ENCODE measurements at places on chromosomes 6 and 20. TPM values are rescaled to one million over a fixed set of nuclear protein-coding genes. Genes with fewer than 3 reads are reported as not detected.

- DNase-seq, result peak; percentile 63
Observed at GRCh38 chr6:167676000-167676665, 150.6 kb upstream of the AFDN start.

DNA sequence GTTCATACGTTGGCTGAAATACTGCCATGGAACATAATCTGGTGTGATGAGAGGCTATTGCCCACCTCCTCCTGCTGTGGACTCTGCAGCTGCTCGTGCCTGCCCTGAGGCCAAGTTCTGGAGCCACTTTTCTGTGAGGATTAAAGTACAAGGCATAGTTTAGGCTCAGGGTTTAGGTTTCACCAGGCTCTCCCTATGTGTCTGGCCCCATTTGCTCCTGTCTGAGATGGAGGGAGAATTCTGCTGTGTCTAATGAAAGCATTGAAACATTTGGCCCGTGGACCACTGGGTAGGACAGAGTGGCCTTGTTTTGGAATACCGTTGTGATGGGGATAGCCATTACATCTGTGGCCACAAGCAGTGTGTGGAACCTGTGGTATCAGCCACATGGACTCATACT lies 5.9 kb downstream of the WRNIP1 start:
- DNase-seq, result no peak

- no peak for DNase-seq
Observed at GRCh38 chr20:20519269-20519668, 151.4 kb downstream of the INSM1 start.

- DNase-seq, result no peak
Observed at GRCh38 chr6:52373151-52373690, 11.3 kb downstream of the PAQR8 start.

DNA sequence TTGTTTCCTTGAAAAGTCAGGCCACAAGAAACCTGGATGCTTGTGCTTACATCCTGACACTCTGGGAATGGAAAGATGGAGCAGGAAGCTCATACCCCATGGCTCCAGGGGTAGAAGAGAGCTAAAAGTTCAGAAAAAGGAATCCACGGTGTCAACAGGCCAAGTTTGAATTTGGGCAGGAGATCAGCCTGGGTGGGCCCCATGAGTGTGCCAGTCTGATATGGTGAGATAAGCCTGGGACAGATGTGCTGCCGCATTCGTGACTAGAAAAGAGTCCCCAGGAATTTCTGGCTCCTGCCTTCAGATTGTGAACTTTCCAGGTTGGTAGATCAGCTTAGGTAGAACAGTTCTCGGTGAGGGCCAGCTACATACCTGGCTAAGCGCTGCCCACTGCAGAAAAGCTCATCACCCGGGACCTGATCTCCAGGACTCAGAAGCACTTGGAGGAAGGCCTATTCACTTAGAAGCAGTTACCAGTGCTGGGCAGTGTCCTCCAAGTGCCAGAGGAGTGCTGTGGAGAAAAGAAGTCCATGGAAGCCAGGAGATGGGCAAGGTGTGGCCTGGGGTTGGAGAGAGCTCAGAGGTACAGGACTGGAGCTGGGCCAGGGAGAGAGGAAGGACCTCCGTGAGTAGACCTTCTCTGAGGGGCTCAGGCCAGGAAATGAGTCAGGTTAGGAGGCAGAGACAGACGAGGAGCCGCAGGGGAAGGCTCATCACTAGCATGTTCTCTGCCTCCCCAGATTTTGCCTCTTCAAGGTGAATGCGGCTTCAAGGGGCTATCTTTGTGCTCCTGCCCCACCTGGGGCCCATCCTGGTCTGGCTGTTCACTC lies at the start of gene TSPO2:
TSPO2 (plus strand) TSS at position 242 of the 830 bp plus-strand sequence; CDS start at position 761, 519 bp downstream.
- no peak for DNase-seq

OR12D3 gene
- not detected for total RNA-seq

DNA sequence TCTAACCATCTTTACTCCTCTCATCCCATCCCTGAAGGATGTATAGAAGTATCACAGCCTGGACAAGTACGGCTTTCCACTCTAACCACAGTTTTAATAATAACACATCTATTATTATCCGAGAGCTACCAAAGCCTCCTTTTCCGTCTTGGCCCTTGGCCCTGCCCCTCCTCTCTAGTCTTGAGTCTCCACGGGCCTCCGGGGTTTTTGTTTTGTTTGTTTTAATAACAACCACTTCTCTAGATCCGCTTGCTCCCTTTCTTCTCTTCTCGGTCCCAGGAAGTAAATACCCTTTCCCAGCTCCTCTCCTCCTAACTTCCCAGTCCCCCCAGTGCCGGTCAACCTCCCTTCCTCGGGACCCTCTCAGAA lies 661 bp downstream of the LCA5 start:
- peak; percentile 57 for DNase-seq

DNA sequence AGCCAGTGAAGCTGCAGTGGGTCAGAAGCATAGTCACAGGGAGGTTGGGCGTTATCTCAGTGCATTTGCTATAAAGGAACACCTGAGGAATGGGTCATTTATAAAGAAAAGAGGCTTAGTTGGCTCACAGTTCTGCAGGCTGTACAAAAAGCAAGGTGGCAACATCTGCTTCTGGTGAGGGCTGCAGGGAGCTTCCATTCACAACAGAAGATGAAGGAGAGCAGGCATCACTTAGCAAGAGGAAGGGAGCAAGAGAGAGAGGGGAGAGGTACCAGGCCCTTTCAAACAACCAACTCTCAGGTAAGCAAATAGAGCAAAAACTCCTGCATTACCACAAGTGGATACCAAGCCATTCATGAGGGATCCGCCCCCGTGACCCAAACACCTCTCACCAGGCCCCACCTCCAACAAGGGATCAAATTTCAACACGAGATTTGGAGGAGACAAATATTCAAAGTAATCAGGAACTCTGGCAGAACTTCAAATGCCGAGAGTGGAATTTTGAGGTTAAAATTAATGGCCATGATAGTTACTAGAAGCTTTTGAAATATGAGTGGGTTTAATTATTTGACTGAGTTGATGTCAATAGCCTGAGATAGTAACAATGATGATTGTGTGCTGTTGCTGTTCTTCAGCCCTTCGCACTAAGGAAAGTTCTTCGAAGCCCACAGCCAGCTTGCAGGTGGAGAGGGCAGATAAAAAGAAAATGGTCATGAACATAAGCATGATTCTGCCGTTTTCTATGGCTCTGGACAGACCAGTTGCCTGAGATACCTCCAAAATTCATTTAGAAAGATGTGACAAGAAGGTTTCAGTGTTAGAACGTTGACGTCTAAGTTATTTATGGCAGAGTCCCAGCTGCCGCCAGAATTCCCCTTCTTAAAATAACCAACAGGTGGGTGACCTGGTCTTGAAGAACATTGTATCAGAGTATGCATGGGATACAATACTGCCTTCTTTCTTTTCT lies 55.3 kb upstream of the ADTRP start:
- no peak for DNase-seq

GRCh38 chr6:37316071-37316470 lies 37.7 kb upstream of the RNF8 start:
- DNase-seq, result no peak

CCN6 gene
- total RNA-seq, result not detected

DNA sequence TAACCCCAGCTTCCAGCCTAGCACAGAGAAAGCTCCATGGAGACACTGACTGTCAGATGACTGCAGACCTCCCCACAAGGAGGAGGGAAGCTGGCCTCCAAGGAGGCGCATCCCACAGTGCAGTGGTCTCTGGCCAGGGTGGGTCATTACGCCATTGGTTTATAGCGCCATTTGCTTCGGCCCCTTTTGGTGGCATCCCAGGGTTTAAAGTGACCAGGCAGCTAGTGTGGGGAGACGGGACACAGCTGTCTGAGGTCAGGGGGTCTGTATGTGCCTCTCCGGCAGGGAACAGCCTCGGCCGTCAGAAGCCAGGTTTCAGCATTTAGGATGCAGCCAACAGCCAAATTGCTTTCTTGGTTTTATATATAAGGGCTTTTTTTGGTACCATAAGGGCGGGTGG lies 15.8 kb upstream of the PMEPA1 start:
- no peak for DNase-seq

- no peak for DNase-seq
Observed at GRCh38 chr6:166620478-166621113, 6.5 kb downstream of the RPS6KA2 start.

POU3F2 gene
- total RNA-seq, result 0.03 TPM

DNA sequence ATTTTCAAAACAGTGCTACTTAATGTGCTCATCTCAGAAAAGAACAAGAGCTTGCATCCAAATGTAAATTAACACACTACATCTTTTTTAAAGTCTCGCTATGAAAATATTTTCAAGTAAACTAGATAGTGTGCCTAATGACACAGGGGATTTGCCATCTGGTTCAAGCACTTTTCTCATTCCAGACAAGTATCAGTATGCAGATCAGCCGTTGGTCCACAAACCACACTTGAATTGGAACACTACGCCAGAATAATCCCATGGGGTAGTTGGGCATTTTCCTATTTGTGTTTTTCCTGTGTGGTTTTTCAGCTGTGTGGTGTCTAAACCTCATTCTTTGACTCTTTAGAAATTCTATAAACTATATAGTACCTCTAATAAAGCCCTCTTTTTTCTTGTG lies 256.2 kb downstream of the EPHA7 start:
- no peak for DNase-seq

- DNase-seq, result no peak
Observed at GRCh38 chr6:161100072-161100471, 108.5 kb downstream of the MAP3K4 start.

DNA sequence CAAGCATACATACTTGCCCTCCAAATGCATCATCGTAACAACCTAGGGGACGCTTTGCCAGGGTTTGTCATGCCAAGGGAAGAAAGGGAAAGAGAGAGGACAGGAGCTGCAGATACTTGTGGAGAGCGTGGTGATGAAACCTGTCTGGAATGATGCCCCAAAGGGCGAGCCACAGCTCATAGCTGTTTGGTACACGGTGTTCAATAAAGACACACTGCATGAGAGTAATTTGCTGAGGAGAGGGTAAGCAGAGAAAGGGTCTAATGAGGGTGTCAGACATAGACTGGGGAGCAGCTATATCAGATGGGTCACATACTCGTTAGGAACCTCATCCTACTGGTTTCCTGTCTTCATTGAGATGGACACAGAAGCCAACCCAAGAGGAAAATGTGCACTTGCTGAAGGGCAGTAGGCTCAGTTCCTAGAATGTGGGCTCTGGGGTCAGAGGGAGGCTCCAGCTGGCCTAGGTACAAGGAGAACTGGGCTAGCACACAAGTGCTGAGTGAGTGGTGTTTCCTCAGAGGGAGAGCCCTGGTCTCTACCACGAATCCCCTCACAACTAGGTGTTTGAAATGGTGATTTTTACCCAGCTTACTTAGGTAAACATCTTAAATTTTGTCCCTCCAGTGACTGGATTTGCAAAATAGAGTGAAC lies 5.2 kb upstream of the FOXO3 start:
- peak; percentile 48 for DNase-seq

CYP21A2 gene
- total RNA-seq, result 10.3 TPM

TRIM40 gene
- not detected for total RNA-seq

GRCh38 chr6:40688214-40688761 lies 101.1 kb upstream of the LRFN2 start:
- DNase-seq, result no peak

ACTR5 gene
- 5.1 TPM for total RNA-seq

DNA sequence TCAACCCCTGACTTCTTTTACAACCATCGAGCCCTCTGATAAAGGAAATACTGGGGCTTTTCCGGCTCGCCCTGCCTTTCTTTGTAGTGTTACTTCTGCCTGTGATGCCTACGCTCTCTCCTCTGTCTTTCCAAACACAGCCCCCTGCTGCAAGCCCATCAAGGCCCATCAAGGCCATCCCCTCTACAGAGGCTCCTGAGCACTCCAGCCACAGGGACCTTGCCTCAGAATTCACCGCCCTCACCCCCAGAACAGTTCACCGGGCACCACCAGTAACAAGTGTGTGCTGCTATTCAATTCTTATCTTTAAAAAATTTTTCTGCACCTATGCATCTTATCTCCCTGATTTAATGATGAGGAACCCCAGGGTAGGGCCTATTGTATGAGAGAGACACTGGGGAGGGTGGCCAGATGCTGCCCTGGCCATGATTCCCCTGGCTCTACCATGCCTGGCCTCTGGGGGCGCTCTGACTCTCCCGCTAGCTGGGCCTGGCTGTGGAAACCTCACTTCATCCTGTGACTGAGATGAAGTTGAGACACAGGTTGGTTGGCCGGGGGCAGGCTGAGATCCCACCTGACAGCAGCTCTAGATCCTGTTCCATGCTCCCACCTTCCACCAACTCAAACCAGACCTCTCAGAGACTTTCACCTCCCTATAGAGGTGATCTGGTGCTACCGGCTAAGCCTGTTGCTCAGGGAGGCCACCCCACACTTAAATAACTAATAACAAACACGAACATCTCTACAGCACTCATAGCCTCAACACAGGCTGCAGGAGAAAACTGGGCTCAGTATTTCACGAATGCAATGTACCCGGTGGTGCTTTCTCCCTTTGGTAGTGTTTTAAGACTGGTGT lies 19.2 kb upstream of the GLP1R start:
- DNase-seq, result no peak

ID1 gene
- total RNA-seq, result 222 TPM

DNA sequence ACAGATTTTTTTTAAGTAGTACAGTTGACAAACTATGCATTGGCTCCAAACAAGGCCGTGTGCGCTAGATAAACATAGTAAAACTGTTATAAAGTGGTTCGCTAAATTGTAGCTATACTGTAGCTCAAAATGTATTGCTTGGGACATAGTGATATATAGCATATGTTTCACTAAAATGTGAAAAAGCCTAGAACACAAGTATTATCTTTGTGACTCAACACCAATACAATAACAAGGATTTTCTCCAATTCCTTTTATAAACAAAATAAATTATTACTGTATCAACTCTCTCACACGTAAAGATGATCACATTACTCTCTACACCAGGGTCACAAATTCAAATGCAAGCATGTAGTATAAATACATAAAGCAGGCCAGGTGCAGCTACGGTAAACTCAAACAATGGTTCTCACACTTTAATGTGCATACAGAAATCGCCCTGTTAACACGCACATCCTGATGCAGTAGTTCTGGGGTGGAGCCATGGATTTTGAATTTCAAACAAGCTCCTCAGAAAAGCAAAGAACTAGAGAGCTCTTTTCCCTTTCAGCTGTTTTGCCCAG lies 214.6 kb downstream of the GMDS start:
- no peak for DNase-seq

Measured in left cardiac atrium (tissue), 4 donors.